ENCODE measurements at places on chromosomes 16 and 17.

DNA sequence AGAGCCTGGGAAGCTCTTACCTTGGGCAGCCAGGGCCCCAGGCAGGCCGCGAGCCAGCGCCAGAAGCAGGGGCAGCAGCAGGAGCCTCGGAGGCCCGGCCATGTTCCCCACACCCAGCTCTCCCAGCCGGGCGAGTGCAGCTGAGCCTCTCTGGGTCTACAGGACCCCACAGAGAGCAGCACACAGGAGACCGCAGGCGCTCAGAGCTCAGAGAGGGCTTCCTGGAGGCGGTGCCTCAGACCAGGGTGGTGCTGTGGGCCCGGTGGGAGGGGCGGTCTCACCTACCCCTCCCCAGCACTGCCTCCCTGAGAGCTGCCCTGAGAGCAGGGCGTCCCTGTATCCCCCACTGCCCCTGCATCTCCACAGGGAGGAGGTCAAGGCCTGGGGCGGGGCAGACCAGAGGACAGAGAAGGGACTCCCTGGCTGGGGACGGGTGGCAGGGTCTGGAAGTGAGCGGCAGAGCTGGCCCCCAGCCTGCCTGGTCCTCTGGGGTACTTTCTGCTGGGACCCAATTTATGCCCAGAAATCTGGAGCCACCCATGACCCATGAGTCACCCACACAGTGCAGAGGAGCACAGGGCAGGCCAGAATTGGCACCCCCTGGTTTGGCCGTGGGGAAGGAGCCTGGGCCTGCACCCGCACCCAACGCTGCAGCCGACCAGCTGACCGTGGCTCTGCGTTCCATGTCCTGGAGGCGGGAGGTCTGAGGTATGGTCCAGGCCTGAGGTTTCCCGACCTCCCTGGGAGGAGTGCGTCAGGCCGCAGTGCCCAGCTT, at the start of gene CD7:
Gene CD7 (minus strand): TSS at position 215 of the 775 bp plus-strand sequence. CDS start 113 bp downstream, at position 102.
- no peak for DNase-seq

DNA sequence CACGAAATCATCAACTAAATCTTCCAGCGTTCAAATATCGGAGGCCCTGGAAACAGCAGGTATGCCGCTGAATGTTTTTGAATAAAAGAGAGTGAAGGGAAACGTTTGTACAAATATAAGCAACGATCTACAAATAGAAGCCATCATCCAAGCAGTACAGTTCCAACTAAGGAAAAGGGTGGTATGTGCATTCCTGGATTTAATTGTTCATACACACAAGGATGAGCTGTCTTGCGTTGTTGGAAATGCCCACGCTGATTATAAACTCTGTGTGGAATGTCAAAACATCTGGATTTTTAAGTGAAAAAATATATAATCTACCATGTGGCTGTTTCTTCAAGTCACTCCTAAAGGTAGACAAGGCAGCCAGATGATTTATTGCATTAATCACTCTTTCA, 191.8 kb upstream of the HSBP1 start:
- DNase-seq, result no peak

- DNase-seq, result no peak
Measured at GRCh38 chr17:50829332-50829731, 6.1 kb upstream of the WFIKKN2 start.

- DNase-seq, result peak; percentile 77
Measured at GRCh38 chr17:56203430-56203829, 50.2 kb downstream of the ANKFN1 start.

DNA sequence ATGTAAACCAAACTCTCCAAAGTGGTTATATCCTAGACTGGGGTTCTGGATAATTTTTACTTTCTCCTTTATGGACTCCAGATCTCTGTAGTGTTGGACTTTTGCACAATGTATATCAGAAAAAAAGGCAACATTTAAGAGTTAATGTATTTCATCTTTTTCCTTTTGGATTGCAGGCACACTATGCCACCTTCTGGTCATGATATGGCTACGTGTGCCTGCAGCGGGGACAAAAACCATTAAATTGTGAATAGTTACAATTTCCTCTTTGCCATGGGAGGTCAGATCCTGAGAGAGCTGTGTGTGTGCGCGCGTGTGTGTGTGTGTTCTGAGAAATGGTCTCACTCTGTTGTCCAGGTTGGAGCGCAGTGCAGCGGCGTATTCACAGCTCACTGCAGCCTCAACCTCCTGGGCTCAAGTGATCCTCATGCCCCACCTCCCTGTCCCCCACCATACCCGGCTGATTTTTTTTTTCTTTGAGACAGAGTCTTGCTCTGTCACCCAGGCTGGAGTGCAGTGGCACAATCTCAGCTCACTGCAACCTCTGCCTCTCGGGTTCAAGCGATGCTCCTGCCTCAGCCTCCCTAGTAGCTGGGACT, 4.3 kb upstream of the SGF29 start:
- DNase-seq, result peak; percentile 40

- DNase-seq, result no peak
Measured at GRCh38 chr17:78678222-78678557, 101.0 kb upstream of the DNAH17 start.
